BJ (cell line): ENCODE measurements at places on chromosomes 16 and 17. TPM values are rescaled to one million over a fixed set of nuclear protein-coding genes. Genes with fewer than 3 reads are reported as not detected.

DNA sequence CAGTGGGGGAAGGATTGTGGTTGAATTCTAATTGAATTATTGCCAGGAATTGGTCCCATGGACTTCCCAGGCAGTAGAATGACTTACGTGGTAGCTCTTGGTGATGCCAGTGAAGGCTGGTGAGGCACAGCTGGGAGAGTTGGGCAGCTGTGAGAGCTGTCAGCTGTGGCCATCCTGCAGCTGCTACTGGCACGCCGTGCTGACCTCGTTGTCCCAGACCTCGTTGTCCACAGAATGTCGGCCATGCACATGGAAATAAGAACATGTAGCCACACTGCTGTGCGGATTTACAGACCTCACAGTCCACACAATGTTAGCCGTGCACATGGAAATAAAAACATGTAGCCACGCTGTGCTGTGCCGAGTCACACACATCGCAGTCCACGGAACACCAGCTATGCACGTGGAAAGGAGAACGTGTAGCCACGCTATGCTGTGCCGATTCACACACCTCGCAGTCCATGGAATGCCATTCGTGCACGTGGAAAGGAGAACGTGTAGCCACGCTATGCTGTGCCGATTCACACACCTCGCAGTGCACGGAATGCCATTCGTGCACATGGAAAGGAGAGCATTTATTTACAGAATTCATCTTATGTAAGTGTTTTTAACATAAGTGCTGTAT is 59.2 kb downstream of the BANP start:
- no peak for DNase-seq

GRCh38 chr16:7408700-7409365 is 76.2 kb downstream of the RBFOX1 start:
- no peak for DNase-seq

DNA sequence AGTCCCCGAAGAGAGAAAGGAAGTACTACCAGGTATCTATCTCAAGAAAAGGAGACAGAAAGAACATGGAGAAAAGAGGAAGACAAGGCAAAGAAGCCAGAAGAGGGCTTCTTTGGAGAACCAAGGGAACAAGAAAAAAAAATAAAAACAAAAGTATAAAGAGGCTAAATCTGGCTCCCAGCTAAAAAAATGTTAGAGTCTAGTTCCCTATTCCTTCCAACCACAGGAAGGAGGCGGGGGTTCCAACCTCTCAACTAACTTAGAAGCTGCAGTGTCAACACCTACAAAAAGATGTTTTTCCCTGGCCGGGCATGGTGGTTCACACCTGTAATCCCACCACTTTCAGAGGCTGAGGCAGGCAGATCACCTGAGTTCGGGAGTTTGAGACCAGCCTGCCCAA is 13.4 kb downstream of the UTP6 start:
- DNase-seq = no peak

GRCh38 chr17:10031127-10031526 is 126.1 kb upstream of the RCVRN start:
- DNase-seq = no peak

- no peak for DNase-seq
Measured at GRCh38 chr16:9199311-9199710, 107.9 kb downstream of the HAPSTR1 start.

DNA sequence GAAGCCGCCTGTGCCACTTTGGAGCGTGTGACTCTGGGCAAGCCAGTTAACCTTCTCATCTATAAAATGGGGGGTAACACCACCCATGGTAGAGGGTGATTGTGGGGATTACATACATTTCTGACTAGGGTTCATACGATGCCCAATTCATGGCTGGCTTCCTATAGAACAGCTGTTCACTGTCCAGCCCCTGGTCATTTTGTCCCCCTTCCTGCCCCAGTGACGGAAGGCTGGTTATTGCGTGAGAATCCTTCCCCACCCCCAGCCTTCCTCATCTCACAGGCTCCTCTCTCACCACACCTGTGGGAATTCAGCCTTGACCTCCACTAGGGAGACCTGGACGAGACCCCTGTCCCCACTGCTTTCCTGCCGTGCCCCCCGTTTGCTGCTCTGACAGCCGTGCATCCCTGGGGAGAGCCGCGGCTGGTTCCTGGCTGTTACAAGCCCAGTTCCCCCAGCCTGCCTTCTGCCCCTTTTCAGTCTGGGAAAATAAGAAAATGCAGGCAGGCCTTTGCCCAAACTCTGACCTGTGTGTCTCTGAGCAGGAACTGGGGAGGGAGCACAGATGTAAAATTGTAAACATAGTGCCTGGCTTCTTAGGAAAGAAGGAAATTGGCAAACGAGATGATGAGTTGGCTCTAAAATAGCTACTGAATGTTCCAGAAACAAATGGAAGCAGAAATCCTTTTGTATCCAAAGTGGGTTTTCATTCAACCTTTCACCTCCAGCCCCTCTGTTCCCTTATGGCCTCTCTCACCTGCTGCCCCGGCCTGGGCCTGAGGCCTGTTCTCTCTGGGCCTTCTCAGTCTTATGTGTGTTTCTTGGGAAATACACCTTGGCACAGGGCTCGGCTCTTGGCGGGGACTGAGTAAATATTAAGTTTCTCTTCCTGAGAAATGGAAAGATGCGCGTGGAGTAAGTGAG is 67.3 kb downstream of the OR1D5 start:
- no peak for DNase-seq

- DNase-seq = no peak
Measured at GRCh38 chr17:77914385-77915254, 43.9 kb upstream of the TNRC6C start.

GRCh38 chr17:41184480-41184961 is at the start of gene KRTAP4-1:
KRTAP4-1 (minus strand) TSS chr17:41184911; CDS start chr17:41184854, 57 bp downstream.
- DNase-seq = no peak

DNA sequence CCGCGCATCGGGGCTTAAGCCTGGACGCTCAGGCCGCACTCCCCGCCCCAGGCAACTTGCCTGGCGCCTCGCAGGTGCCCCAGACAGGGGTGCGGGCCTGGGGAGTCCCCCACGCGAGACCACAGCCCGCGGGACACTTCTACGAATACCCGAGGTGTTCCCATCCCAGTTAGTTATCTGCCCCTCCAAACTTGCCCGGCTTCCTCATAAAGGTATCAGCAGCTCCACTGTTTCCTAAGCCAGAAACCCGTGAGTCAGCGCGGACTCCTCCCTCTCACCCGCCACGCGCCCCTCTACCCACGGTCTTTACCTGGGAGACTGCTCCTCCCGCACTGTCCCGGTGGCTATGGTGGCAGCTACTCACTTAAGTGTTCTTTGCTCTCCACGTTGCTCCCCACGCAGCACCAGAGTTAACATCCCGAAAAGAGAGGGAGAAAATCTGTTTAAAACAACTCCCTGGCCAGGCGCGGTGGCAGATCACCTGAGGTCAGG is 1.0 kb upstream of the CREBBP start:
- no peak for DNase-seq

GRCh38 chr16:23835390-23836077 is at the start of gene PRKCB:
PRKCB (plus strand) TSS chr16:23835983.
- no peak for DNase-seq

DNA sequence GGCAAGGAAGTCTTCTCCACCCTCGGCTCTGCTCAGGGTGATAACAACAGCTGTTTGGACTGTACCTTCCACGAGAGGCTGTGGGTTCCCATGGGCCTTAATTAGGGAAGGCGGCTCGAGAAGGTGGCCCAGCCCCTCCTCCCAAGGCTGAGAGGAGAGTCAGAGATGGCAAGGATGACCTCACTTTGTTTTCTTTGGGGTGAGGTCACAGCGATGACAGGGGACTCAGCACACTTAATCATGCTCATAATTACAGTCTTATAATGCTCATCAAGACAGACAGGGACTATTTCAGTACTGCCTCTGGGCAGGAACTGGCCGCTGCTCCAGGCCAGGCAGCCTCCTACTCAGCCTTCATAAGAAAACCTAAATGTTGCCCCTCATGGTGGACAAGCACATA is 19.7 kb downstream of the WFDC1 start:
- no peak for DNase-seq

- DNase-seq = no peak
Measured at GRCh38 chr16:72142476-72142875, 29.5 kb downstream of the PMFBP1 start.

DNA sequence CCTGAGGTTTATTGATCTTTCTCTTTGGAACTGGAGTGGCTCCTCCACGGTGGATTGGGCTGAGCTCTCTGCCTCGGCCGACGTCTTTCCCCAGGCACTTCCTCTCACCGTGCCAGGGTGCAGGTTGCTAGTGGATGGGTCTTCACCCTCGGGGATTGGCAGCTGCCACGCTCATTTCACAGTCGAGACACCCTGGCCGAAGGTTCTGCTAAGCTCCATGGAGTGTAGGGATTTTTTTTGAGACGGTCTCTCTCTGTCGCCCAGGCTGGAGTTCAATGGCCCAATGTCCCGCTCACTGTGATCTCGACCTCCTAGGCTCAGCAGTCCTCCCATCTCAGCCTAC is 280.8 kb downstream of the SEC14L1 start:
- no peak for DNase-seq

Gene KRTAP4-1
- polyA plus RNA-seq = 0.12 TPM in 1 of 2 replicates, not detected in the other

Gene NPIPA5
- 16.5 and 17.8 TPM in 2 replicates for polyA plus RNA-seq

Gene DNAAF1
- not detected in 2 replicates for polyA plus RNA-seq

Gene TEKT1
- not detected in 2 replicates for polyA plus RNA-seq

Gene BEAN1
- polyA plus RNA-seq = not detected in 2 replicates

Gene ZNF629
- polyA plus RNA-seq = 4.6 and 6.0 TPM in 2 replicates
